ENCODE measurements at places on chromosomes 11 and 22.

DNA sequence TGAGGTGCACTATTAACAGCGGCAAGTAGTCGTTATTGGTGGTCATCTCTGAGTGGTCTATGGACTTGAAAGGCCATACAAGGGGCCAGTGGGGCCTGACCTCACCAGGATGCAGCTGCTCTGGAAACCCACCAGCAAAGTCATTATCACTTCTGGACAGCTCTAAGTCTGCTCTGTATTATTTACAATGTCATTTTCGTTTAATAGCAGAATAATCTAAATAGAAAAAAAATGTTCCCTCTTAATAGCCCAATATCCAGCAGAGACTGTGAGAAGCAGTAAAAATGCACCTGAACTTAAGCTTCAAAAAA lies 85.0 kb upstream of the EED start:
- DNase-seq, result no peak

GRCh38 chr22:44172370-44173108 lies 8.2 kb upstream of the PARVG start:
- no peak for DNase-seq

- DNase-seq, result no peak
Measured at GRCh38 chr11:99638073-99638553, 617.4 kb downstream of the CNTN5 start.

DNA sequence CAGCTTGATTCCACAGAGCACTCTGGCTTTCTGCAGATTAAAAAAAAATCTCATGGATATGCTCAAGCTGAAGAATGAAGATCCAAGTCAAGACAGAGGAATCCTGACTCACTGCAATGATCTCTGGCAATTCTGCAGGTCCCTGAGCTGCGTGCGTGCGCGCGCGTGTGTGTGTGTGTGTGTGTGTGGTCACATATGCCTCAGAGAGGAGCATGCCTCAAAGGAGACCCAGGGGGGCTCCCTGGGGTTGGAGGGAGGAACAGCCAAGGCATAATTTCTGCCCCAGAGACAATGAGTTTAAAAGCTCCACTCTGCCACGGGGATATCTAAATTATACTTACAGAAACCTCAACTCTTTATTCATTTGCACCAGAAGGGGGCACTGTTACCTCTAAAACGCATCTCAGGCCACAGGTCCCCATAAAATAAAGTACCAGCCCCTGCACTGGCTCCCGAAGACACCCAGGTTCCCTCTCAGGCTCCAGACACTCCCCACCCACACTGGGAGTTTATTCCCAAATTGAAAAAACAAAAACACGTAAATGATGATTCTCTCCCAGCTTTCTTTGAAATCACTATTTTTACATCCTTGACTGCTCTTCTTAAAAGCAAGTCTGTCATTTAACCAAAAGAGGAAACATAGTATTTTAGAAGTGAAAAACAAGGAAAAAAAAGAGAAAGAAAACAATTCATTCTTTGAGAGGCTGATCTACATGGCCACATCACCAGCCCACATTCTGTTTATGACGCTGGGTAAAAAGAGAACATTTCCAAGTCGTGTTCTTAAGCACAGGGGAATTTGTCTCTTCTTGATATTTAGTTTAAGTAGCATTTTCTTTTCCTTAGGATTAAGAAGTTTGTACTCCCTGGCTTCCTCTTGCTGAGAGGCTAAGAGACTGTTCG lies 401.0 kb downstream of the LARGE1 start:
- peak; percentile 79 for DNase-seq

- no peak for DNase-seq
Measured at GRCh38 chr11:59208956-59209355, 3.8 kb downstream of the MPEG1 start.

DNA sequence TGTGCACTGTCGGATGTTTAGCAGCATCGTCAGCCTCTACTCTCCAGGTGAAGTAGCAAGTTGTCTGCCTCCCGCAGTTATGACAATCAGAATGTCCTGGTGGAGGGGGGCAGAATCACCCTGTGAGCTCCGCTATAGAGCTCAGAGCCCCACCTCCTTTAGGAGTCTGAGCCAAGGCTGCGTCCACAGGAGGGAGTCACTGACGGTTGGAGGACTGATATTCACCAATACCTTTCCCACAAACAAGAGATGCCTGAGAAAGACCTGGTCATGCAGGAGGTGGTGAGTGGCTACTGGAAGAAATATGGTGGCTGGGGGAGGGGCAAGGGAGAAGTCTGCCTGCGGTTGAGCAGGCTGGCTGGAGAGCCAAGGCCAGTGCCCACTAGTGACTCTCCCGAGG lies 41.7 kb upstream of the ADA2 start:
- peak; percentile 39 for DNase-seq

DNA sequence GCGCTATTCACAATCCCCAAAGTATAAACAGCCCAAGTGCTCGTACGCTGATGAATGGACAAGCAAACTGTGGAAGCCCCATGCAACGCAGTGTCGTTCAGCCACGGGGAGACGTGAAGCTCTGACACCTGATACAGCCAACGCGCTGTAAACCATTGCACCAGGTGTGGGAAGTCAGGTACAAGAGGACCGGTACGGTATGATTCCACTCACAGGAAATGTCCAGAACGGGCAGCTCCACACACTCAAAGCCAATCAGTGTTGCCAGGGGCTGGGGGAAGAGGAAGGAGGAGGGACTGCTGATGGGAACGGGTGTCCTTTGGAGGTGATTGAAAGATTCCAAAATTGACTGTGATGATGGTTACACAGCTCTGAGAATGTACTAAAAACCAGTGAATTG lies 64.5 kb downstream of the BRD1 start:
- no peak for DNase-seq

DNA sequence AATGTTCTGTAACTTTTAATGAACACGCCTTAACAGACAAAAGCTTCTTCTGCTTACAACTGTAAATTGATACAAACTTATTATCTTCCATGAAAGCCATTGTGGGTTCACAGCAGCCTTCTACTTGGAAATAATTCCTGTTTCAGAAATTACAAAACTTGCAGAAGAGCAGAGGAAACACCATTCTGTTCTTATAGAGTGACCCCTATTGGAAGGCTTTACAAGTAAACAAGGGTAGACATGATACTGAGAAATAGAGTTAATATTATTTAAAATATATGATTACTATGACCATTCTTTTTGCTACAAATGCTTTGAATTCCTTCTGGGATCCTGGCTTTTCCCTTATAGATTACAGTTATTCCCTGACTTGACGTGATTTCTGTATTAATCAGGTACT lies 32.4 kb upstream of the KCNA4 start:
- DNase-seq, result no peak

DNA sequence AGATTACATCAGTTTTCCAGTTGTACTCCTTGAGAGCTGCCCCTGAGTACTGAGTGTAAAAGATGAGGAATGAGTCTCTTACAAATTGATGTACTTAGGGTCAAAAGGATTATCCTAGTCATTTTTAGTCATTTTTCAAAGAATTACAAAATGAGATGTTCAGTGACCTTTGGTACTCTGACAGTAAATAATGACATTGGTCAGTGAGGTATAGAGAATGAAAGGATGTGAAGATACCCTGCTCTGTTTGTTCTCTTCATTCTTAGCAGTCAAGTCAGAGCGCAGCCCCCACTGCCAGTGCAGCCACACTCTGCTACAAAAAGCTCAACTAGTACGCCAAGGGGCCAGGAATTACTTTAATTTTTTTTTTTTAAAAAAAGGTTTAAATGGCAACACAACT lies 4.1 kb upstream of the ESAM start:
- DNase-seq, result no peak

- no peak for DNase-seq
Measured at GRCh38 chr11:57942808-57943207, 80.9 kb upstream of the OR9Q1 start.

DNA sequence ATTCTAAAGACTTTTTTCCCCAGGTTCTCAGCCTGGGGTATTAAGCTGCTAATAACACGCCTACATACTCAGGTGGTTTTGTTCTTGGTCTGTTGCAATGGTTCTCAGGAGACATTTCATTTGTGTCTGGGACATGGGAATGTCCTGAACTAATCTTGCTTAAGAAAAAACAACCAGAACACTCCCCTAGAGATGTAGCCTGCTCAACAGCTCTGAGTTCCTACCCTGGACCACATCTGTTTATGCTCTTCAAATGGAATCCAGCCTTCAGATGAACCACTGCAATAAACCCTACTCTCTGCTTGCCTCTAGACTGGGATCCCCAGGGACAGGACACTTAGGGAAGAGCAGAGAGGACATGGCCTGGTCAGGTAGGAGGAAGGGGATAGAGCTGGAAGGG lies 29.9 kb downstream of the RELT start:
- no peak for DNase-seq

GRCh38 chr11:45169310-45170072 lies 23.1 kb downstream of the PRDM11 start:
- DNase-seq, result no peak

GRCh38 chr11:73271936-73272679 lies at the start of gene P2RY6:
Gene P2RY6, plus strand, starts transcription at chr11:73272338. Its CDS starts 24,181 bp downstream, at chr11:73296519.
- DNase-seq, result peak; percentile 58
